Thoracic aorta endothelial cell (primary cell): ENCODE measurements at places on chromosomes 7 and 10. TPM values are rescaled to one million over a fixed set of nuclear protein-coding genes. Genes with fewer than 3 reads are reported as not detected.

TFR2 gene
- 0.27 and 0.43 TPM in 2 replicates for total RNA-seq

EMX2 gene
- 0.07 TPM in 1 of 2 replicates, not detected in the other for total RNA-seq

RAB19 gene
- not detected in 2 replicates for total RNA-seq

SMARCD3 gene
- total RNA-seq: 5.6 and 5.8 TPM in 2 replicates

NUTM2E gene
- not detected in 2 replicates for total RNA-seq

ICA1 gene
- 37.2 and 45.6 TPM in 2 replicates for total RNA-seq
